Suppressor macrophage treated with lipopolysaccharide for 4 hours (primary cell): ENCODE measurements at places on chromosomes 5 and 9.

GRCh38 chr5:165328846-165329245 lies 1823.4 kb downstream of the MAT2B start:
- no peak for DNase-seq

DNA sequence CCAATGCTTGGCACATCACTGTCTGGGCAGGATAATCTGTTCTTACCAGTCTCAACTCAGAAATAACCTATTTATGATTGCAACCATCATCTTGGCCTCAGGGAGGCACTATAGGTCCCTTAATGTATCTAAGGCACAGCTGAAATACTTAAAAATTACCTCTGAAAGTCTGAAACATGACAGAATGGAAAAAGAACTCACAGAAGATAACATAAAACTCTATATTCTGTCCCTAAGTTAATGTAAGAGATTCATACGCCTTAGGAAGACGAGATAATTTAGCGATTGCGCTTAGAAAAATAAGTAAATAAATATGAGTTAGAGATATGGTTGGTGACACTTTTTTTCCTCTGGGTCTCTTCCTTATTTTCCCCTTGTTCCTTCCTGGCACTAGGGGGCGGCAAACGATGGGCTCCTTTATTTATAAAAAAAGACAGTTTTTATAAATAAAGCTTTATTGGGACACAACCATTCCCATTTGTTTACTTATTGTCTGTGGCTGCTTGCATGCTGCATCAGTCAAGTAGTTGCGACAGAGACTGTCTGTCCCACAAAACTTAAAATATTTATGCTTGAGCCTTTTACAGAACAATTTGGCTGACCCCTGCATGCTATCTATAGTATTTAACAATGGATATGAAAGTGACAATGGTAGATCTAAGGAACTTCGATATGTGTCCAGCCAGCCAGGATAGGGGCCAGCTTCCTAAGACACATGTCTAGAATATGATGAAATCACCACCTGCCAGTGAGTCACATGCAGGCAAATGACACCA lies 79.6 kb downstream of the PDE4D start:
- peak; percentile 74 for DNase-seq

DNA sequence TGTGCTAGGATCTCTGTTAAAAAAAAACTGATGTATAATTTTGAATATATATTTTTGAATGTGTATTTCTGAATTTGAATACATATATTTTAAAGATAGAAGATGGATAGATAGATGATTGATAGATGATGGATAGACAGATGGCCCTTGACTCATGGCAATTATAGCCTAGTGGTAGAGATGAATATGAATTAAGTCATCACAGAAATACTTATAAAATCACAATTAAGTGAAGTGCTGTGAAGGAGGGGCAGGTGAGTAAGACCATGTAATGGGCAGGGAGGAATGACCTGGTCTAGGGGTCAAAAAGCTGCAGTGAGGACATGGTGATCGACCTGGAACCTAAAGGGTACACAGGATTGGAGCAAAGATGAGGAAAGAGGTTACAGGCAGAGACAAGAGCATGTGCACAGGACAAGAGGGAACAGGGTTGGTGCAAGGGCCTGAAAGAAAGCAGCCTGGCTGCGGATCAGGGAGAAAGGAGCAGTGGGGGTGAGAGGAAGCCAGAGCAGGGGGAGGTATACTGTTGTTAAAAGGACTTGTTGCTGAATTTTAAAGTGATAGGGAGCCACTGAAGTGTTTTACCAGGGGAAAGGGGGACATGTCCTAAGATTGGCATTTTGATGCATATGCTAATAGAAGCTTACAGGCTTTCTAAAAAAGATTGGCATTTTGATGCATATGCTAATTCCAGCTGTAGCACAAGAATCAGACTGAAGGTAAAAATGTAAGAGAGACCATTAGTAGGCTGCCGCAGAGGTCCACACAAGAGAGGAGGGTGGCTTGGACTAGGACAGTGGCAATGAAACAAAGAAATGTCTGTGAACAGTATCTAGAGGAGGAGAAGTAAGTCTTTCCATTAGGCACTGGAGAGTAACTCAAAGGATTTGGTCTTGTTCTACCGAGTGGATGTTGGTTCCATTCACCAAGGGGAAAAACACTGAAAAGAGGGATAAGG lies 527.8 kb downstream of the AGTPBP1 start:
- DNase-seq, result no peak

GRCh38 chr9:83285445-83286225 lies 222.7 kb upstream of the RASEF start:
- DNase-seq, result no peak

- no peak for DNase-seq
These were observed 65.9 kb downstream of the PRDM6 start for GRCh38 chr5:123154886-123155445.

- no peak for DNase-seq
These were observed 33.4 kb upstream of the NCS1 start for GRCh38 chr9:130138791-130139190.

- no peak for DNase-seq
These were observed 6.9 kb downstream of the TAF7 start for GRCh38 chr5:141313711-141314110.

DNA sequence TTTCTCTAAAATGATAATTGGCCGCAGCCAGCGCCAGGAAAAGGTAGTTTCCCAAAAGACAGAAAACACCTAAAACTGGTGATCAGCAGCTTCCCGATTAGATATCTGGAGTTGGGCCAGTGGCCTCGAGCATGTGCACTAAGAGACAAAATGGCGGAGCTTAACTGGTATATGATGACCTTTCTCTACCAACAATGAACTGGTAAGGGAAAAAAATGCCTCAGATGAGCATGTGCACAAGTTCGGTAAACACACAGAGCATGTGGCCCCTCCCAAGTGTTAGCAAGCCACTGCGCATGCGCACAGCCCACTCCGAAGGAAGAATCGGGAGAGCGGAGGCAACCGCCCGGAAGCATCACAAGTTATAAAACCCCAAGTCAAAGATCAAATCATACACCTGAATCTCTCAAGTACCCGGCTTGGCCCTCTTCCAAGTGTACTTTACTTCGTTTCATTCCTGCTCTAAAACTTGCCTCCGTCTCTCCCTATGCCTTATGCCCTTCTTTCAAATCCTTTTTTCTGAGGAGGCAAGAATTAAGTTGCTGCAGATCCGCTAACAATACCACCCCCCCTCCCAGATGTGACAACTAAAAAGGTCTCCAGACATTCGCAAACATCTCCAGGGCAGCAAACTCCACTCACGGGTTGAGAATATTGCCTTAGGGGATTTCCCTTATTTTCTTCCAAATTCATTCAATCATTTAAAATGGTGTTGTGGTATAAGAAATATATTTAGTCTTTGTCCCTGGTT lies 15.0 kb upstream of the PTBP3 start:
- peak; percentile 83 for DNase-seq

DNA sequence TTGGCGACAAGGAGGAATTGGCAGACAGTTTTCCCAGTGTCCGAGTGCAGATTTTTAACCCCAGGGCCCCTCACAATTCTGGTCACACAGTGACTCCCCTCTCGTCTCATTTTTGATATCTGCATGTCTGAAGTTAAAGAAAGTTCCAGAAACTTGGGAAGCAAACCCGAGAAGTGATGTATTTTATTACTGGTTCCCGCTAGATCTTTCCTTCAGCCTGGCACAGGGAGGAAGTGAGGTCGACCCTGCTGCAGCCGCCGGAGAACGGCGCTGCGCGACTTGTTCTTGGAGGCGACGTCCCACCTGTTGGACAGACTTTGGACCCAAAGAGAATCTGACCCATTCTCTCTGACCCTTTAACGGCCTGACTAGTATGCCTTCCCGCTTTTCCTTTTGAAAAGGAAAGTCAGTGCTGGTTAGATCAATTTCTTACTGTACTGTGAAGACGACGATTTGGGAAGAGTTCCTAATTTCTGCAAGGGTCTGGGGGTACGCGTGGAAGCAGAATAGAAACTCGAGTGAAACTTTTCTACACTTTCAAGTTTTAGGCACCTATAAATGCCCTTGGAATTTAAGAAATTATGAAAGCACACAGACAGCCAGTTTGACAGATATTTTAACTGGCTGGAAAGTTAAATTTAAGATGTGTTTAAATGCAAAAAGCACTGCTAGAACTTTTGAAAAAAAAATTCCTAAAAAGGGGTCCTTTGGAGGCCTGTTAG lies 744 bp downstream of the OTULIN start:
- DNase-seq, result peak; percentile 49

DNA sequence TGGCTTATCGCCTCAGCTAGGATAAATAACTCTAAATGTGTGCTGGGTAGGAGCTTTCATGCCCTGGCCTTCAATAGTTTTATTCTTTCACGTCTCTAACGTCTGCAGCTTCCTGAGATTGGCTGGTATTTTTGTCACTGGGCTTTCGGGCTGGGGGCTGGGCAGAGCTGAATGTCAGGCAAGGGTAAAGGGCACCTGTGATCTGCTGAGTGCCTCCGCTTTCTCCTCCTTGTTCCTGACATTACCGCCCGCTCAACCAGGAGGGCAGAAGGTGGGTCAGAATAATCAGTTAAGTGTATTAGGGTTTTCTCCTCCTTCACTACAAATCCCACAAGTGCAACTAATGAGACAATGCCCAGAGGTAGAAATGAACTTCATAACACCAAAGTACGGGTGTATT lies 216.6 kb downstream of the TSSK1B start:
- no peak for DNase-seq

DNA sequence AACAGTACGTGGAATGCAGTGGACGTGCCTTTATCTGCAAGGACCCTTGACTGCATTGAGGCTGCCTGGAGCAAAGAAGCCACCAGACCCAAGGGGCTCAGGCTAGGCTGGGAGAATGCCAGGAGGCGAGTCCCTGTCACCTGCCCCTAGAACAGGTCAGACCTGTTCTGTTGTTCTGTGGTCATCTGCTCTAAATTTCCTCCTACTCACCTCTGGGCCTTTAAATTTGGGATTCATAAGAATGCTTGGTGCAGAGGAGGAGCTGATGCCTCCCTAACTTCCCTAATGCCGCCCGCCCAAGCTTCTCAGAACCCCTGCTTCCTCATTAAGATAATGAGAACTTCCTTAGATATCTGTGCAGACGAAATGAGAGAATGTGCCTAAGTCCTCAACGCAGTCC lies 32.0 kb downstream of the DAPK1 start:
- peak; percentile 72 for DNase-seq

- no peak for DNase-seq
These were observed 116.8 kb downstream of the PDZD2 start for GRCh38 chr5:31755676-31756230.

- peak; percentile 86 for DNase-seq
These were observed 2.1 kb downstream of the NR4A3 start for GRCh38 chr9:99823681-99824377.

DNA sequence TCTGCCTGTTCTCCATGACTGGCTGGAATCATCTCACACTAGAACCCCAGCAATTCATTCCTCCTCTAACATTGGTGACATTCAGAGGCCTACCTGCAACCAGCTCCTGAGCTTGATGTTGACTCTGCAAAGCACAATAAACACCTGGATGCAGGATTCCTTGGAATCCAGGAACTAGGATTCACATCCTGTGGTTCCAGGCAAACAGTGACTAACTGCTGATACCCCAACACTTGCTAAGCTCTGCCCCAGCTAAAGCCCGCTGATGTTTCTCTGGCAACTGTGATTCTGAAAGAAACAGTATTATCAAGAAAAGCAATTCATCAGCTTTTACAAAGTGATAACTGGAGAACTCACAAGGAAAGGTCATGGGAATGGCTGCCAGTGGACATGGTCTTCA lies 29.2 kb downstream of the SUSD1 start:
- DNase-seq, result no peak

GRCh38 chr9:99859243-99859980 lies 37.7 kb downstream of the NR4A3 start:
- peak; percentile 31 for DNase-seq

GRCh38 chr5:126235628-126236027 lies 187.6 kb upstream of the GRAMD2B start:
- DNase-seq, result no peak
